HAP-1 (cell line): ENCODE measurements at places on chromosomes 2 and 18.

DNA sequence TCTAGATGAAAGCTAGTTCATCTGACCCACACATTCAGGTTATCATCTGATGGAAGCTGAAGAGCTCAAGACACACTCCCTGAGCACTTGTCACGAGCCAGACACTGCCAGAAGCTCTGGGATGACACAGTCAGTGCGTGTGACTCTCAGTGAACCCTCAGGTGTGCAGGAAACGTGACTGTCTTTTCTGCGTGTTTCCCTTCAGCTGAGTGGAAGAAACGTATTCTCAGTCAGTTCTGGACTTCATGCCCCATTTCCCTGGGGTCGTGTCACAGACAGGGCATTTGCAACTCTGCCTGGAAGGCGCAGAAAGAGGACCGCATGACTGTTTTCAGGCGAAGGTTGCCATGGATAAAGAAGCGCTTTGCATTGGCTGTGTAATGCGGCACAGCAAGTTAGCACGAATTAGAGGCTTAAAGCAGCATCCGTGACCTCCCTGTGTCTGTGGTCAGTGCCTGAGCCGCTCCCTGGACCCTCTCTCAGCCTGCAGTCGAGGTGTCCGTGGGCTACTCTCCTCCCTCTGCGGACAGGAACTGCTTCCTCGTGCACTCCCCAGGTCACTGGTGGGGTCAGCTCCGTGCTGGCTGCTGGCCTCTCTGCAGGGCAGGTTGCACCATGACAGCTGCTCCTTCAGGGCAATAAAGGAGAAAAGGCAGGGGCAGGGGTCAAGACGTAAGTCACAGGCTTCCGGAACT is 3.3 kb upstream of the ALLC start:
- DNase-seq = no peak

GRCh38 chr18:73511771-73512503 is 635.7 kb downstream of the FBXO15 start:
- DNase-seq = no peak

- DNase-seq = no peak
These were observed 131.7 kb downstream of the DOCK10 start for GRCh38 chr2:224910574-224910925.

- DNase-seq = no peak
These were observed 440.5 kb upstream of the ID2 start for GRCh38 chr2:8241317-8241716.

DNA sequence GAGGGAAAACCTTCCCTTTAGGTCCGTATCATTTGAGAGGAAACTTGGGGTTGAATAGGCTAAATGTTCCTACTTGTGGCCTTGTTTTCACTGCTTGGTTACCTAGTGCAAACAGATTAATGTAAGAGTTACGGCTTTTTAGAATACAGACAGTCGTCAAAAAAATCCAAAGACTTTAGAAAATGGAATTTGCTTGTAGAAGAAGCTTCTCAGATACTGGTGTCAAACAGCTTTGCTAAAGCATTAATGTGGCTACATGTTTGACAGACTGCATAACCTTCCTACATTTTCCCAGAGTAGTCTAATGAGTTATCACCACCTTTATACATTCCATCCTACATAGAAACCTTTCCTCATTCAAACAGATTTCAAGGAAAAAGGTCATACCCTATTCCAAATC is 114.6 kb downstream of the FMNL2 start:
- no peak for DNase-seq
